Activated gamma-delta T cell (primary cell): ENCODE measurements at places on chromosomes 7 and 10.

- DNase-seq: no peak
Observed at GRCh38 chr10:122135251-122136025, 135.7 kb upstream of the BTBD16 start.

- DNase-seq: no peak
Observed at GRCh38 chr7:68238204-68238805, 1241.7 kb downstream of the TYW1 start.

- DNase-seq: no peak
Observed at GRCh38 chr7:117871778-117872538, 1.3 kb downstream of the CTTNBP2 start.

- no peak for DNase-seq
Observed at GRCh38 chr7:64037095-64037494, 8.1 kb upstream of the ZNF727 start.

DNA sequence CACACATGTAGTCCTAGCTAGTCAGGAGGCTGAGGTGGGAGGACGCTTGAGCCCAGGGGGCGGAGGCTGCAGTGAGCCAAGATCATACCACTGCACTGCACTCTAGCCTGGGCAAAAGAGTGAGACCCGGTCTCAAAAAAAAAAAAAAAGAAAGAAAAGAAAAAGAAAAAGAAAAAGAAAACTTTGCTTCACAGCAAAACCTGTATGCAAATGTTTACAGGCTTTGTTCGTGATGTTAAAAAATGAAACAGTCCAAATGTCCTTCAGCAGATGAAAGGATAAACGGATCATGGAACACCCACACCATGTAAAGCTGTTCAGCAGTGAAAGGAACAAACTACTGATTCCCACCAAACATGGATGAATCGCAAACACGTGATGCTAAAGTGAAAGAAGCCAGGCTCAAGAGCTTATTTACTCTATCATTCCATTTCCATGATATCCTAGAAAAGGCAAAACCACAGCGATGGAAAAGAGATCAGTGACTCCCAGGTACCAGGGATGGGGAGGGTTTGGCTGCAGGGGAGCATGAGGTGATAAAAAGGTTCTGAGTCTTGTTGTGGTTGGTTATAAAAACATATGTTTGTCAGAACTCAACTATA is 15.1 kb downstream of the LRRC20 start:
- DNase-seq: no peak

GRCh38 chr7:117171106-117171505 is 151.8 kb downstream of the WNT2 start:
- no peak for DNase-seq
